Cerebellar nuclear complex (tissue), 1 donor: ENCODE measurements at places on chromosomes 2 and 18.

GRCh38 chr2:133439565-133439920, 128.7 kb downstream of the NCKAP5 start:
- DNase-seq: no peak

DNA sequence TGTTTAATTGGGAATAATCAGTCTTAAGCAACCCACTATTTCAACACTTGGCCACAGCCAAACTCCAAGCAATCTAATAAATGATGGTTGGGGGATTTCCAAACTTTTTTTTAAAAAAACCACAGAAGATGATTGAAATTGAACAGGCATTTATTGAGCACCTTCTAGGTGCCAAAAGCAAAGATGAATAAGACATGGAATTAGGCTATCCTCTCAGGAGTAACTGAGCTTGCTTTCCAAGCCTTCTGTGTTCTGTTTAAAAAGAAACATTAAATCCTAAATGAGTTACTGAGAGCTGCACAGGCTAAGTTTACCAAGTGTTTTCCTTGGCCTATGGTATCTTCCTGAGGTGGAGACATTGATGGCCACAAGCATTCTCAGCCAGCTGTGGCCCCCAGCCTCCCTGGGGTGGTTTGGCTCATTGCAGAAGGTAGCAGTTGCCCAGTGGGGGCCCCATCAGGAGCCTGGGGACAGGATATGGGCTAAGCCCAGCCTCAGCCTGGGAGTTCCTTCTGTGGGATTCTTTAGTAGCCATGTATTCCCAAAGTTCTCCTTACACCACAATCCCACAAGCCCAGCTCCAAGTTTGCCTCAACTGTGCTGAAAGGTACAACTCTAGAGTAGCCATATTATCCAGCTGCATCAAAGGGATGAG, 174.3 kb downstream of the C1D start:
- DNase-seq: no peak

DNA sequence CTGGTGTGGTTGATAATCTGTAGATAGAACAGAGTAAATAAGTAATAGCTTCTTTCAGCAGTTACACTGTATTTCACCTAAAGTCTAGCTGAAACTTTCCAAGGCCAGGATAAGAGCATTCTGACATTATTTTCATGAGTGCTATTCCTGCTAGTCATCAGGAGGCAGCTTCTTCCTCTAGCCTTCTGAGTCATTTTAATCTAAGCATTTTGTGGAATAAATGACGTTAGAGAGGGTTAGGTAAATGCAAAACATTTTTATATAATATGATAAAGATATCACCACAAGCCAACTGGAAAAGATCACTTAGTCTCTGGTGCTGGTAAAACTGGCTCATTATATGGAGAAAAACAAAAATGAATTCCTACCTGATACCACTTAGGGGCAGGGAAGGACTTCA, 138.5 kb downstream of the MEP1B start:
- DNase-seq: no peak

DNA sequence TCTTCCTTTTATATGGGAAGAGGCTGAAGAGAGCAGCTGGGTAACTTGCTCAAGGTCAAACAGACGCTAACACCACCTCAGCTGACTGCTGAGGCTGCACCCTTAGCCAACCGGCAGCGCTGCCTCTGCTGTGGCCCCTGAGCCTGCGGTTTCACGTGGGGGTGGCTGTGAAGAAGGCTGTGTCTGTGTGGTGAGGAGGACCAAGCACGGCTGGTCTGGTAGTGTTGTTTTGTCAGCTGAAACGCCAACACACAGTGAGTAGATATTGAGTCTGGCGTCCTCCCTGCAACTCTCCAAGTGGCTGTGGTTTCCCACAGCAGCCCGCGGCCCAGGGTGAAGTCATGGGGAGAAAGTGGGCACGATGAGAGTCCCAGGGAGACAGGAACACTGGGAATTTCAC, 69.6 kb downstream of the THNSL2 start:
- no peak for DNase-seq

DNA sequence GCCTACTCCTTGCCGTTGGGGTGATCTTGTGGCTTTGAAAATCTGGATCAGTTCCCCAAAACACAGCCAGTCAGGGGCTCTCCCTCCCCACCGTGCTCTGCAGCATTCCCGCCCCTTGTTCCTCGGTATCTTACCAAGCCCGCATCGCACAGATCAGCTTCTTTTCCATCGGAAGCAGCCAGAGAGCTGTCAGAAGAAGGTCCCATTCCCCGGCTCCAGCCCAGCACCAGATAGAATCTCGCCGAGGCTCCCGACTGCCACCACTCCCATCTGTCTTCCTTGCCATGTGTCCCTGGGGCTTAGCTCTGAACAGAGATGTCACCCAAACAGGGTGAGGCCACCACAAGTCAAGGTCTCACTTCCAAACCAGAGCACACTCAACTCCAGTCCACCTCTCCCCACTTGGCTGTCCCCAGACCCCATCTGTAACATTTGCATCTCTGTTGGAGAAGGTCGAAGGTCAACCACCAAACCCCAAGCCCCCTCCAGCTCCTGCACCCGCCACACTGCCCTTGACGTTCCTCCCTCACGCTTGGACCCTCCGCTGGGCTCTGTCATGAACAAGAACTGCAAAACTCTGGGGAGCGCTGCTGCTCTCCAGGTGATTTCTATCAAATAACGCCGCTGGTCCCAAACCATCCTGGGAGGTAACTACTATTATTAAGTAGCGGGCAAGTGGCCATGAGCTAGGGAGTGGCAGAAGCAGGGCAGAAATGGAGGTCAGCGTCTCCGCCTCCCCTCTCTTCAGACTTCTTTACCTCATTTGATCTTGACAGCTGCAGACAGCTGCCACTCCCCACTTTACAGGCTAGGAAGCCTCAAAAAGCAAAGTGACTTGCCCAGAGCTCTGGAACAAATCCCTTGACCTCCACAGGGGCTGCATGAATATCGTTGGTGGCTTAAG, 70.0 kb upstream of the TAF1B start:
- no peak for DNase-seq

DNA sequence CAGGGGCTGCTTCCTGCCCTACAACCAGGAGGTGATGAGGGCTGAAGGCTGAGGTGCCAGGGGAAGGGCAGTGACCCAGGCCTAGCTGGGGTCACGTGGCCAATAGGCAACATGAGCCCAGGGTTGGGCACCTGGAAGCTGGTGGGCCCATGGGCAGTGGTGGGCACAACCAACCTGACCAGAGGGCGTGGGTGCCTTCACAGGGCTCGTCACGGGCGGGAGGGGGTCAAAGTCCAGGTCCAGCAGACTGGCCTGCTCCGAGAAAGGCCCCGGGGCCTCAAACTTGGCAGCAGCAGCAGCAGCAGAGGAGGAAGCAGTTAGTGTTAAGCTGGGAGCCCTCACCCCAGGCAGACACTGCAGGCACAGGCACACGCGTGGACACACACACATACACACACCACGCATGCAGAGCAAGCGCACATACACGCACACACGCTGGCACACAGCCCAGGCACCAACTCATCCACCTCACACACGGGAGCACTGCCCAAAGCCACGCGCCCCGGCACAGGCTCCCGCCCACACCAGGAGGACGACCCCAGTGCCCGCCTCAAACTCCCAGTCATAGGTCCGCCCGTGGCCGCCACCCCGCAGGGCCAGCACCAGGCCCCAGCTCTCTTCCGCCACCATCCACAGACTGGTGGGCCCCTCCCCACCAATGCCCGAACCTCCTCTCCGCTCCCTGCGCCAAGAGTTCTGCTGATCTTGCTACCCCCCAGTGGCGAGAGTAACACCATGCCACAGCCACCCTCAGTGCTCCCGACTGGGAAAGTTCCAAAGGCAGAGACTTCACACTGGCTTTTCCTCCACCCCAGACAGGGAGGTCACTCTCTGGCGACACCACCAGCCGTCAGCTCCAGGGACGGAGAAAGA, 53.0 kb downstream of the BIN1 start:
- DNase-seq: no peak

DNA sequence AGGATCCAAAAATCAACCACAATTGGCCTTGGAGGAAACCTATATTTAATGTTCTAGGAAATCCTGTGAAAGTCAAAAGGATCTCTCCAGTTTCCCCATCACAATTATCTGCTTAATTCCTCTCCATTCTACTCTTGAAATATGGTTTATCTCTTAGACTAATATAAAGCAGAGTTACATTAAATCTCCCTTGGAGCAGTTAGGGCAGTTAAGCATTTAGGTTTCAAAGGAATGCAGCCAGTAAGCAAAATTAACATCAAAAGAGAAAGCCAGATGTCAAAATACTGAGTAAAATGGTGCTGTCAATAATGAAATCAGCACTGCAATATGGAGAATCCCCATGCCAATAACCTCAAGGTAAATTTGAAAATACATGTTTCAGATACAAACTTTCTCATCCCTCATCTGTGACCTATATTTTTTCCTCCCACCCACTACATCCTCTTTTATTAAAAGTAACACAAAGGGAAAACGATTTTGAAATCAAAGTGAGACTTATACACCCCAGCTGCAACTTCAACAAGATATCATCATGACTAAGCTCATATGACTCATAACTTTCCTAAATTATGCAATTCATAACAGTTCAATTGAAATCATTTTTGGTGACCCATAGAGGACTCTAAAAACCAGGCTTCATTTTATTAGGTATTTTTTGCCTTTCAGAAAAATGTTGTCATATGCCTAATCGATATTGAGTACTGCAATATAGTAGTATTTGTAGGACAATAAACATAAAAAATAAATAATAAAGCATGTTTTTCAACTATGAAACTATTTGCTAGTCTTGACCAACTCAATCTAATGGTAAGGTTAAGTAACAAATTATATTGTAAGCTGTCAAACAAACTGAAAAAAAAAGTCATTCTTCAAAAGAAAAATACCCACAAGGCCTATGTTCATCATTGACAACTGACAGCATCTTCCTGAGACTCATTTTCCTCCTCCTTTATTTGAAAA, 3.1 kb downstream of the ADAM17 start:
- no peak for DNase-seq

DNA sequence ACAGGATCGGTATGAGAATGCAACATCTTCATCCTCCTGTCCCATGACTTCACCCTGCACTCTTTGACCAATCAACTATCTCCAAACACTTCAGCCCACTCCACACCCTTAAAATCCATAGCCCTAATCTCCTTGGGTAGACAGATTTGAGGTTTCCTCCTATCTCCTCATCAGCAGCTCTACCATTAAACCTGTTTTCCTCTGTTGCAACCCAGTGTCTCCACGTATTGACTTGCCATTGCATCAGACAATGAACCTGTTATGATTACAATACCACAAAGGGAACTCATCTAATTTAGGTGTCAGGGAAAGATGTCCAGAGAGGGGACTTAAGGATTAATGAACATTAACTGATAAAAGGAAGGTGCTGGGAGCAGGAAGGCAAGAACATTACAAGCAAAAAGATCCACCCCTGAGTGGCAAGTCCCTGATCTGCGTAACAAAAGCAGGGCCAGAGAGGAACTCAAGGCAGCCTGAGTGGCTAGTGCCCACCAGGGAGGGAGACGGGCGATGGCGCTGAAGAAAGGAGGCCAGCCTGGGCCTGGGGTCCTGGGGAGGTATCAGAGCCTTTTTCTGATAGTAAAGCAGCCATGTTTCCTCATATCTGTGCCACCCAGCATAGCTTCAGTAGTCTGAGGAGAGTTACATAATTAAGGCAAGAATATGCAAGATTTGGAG, 44.6 kb downstream of the AKAIN1 start:
- DNase-seq: no peak

DNA sequence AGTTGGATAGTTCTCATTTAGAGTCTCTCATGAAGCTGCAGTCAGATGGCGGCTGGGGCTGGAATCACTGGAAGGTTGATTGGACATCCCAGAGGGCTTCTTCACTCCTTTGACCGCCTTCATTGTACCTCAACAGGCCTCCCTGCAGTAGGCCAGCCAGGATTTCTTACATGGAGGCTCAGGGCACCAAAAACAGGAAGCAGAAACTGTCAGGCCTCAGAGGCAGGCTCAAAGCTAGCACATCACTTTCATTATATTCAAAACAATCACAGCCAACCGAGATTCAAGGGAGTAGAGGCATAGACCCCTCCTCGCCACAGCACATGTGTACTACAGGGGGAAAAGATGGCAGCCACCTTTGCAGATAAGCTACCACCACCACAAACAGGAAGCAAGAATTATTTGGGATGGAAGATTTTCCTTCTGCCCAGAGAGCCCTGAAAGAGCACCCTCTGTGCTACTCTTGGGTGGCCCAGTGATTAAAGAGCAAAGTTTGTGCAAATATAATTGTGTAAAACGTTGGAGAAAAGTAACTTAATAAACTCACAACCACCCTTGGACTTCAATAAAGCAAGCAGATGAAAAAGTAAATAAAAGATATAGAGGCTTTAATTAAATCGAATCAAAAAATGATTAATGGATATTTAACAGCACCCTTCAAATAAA, 155.3 kb downstream of the GFPT1 start:
- DNase-seq: no peak

- no peak for DNase-seq
Measured at GRCh38 chr2:240967681-240968621, 30.5 kb upstream of the SNED1 start.

DNA sequence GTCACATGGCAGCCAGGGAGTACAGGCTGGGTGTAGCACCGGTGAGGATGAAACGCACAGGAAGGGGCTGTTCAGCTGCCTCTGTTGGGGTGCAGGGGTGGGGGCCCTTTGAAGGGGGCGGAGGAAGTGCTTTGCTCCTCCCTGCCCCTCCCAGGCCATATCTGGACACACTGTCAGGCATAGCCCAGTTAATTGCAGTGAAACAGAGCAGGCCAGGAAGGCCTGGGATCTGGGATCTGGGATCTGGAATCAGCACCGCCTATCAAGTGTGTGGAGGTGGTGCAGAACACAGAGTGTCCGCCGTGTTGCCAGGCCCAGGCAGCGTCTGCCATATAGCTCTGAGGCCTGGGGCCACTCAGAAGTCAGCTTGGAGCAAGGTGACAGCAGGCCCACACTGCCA, 119.3 kb upstream of the MSH2 start:
- no peak for DNase-seq

GRCh38 chr2:157394928-157395327, 49.0 kb downstream of the CYTIP start:
- no peak for DNase-seq

- DNase-seq: no peak
Measured at GRCh38 chr18:12463191-12463590, 55.5 kb downstream of the PRELID3A start.

DNA sequence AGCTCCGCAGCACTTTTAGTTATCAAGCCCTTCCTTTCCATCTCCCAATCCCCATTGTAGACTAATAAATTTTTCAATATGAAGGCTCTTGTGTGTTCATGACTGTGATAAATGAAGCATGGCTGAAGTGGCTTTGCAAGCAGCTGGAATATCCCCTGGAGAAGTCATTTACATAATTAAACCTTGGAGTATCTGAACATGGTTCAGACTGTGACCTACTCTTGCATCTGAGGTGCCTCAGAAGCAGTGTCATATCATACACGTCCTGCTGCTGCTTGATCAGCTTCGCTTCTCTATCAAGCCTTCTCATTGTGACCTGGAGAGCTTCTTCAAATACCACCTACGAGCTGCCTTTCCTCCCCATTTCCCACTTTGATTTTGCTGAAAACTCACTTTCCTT, 48.4 kb upstream of the ZNF397 start:
- no peak for DNase-seq

- no peak for DNase-seq
Measured at GRCh38 chr2:238381341-238382115, 45.2 kb upstream of the ASB1 start.

- no peak for DNase-seq
Measured at GRCh38 chr2:63975437-63976124, 43.6 kb downstream of the VPS54 start.
